Activated naive CD4-positive, alpha-beta T cell treated with Interleukin-2 at 50 U/mL for 16 hours (primary cell): ENCODE measurements at places on chromosomes 4 and X.

DNA sequence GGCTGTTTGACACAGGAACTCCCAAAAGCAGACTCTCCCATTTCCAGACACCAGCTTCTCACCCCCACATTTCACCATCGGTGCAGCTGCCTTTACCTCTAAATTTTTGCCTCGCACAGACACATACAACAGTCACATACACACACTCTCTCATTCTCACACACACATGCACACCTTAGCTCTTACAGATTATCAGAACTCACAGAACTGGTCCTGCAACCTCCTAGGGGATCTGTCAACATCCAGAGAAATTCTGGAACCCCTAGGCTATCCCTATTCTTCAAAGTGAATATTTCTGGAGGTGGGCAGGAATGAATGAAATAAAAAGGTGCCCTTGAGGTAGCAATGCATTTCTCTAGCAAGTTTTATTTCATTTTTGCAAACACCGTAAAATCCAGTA is 4.1 kb downstream of the HS6ST2 start:
- DNase-seq: no peak

- DNase-seq: no peak
Observed at GRCh38 chr4:122946142-122946541, 23.7 kb upstream of the NUDT6 start.

GRCh38 chr4:97121493-97121892 is 1021.8 kb downstream of the STPG2 start:
- no peak for DNase-seq

DNA sequence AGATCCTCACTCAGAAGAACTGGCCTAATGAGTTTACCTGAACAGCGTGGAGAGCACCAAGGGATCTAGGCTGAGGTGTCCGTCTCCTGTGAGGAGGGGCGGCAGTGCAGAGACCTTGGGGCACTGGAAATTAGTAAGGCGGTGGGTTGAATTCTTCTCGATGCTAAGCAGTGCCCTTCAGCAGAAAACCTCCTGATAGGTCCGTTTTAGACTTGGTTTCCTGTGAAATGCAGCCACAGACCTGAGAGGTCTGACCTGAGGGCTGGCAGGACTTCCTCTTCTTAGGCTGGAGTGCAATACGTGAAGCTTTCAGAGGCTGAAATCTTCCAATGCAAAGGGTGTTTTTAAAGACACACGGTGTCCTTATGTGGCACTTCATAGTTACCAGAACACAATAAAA is at the start of gene CLNK:
Gene CLNK, minus strand, starts transcription at position 138 of the 400 bp plus-strand sequence. CDS start 16,899 bp downstream, outside the sequence.
- no peak for DNase-seq

DNA sequence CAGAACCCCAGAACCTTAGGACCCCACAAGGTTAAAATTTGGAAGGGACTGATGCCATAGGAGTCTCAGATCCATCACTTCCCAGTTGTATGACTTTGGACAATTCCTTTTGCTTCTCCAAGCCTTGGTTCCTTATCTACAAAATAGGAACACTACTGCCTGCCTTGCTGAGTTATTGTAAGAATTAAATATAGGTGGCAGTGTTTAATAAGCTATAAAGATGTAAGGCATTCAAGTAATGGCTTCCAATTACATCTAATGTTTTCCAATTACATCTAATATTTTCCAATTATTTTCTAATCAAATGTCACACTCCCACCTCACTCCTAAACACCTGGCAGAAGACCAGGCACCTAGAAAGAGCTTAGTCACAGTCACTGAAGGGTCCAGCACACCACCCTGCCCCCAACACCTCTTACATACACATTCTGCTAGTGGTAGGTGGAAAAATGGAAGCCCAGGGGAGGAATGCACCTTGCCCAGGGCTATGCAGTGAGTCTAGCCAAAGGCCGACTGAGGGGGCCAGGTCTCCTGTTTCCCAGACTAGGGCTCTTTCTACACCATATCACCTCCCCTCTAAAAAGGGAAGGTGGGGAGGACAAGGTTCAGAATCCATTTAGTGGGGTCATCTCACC is 24.5 kb upstream of the KDM5C start:
- no peak for DNase-seq

DNA sequence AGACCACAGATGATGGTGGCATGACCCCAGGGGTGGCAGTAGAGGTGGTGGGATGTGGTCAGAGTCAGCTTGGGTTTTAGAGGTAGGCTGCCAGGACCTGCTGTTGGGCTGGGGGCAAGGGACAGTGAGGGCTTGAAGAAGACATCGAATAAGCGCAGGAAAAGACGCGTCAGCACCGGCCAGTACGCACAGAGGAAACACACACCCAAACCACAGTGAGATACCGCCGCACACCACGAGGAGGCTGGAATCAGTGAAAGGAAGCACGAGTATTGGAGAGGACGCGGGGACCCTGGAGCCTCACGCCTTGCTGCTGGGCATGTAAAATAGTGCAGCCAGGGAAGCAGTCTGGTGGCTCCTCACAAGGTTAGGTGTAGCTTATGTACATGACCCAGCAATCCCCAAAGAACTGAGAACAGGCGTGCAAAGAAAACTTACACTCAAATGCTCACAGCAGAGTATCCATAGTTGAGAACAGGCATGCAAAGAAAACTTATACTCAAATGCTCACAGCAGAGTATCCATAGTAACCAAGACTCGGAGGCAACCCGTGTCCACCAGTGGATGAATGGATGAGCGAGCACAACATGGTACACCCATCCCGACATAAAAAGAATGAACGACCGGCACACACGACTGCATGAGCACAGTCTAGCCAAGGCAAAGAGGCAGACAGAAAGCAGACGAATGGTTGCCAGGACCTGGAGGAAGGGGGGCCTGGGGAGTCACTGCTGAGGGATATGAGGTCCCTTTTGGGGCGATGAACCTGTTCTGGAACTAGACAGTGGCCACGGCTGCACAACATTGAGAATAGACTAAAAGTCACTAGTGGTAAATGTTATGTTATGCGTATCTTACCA is 13.3 kb downstream of the PDZD4 start:
- peak; percentile 46 for DNase-seq

- no peak for DNase-seq
Observed at GRCh38 chr4:43547561-43547960, 655.0 kb downstream of the GRXCR1 start.

GRCh38 chr4:169128902-169129301 is 118.8 kb upstream of the CBR4 start:
- DNase-seq: no peak

GRCh38 chrX:44157283-44157682 is 184.1 kb upstream of the NDP start:
- no peak for DNase-seq

GRCh38 chr4:3244002-3244401 is 5.0 kb upstream of the MSANTD1 start:
- DNase-seq: no peak

GRCh38 chr4:19002170-19002569 is 980.6 kb upstream of the LCORL start:
- DNase-seq: no peak

- DNase-seq: peak; percentile 71
Observed at GRCh38 chr4:1009542-1010394, 1.7 kb upstream of the FGFRL1 start.

GRCh38 chrX:142149919-142150318 is 55.2 kb downstream of the MAGEC2 start:
- no peak for DNase-seq

- no peak for DNase-seq
Observed at GRCh38 chrX:16739574-16739973, 20.2 kb downstream of the SYAP1 start.

GRCh38 chr4:7060346-7061150 is 7.3 kb downstream of the GRPEL1 start:
- no peak for DNase-seq

DNA sequence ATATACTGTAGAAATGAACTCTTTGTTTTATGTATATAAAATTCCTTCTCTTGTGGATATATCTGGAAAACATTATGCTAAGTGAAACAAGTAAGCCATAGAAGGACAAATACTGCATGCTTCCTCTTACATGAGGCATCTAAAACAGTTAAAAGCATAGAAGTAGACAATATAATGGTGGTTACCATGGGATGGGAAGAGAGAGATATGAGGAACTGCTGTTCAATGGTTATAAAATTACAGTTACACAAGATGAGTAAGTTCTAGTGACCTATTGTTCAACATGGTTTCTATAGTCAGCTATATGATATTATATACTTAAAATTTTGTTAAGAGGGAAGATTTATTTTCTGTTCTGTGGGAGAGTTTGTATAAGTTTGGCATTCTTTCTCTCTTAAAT is 43.4 kb downstream of the HTRA3 start:
- no peak for DNase-seq

GRCh38 chr4:113732967-113733527 is 28.5 kb downstream of the CAMK2D start:
- DNase-seq: no peak

- DNase-seq: peak; percentile 18
Observed at GRCh38 chrX:52346174-52347165, 22.4 kb upstream of the XAGE2 start.

- DNase-seq: no peak
Observed at GRCh38 chr4:110797486-110797885, 174.6 kb upstream of the PITX2 start.
